ENCODE measurements at places on chromosomes 7 and 10. TPM values are rescaled to one million over a fixed set of nuclear protein-coding genes. Genes with fewer than 3 reads are reported as not detected.

ITIH2 gene
- total RNA-seq, result not detected

DNAJC12 gene
- total RNA-seq, result 0.96 TPM

CYP2C19 gene
- total RNA-seq, result not detected

CTAGE8 gene
- total RNA-seq, result 4.3 TPM

TEX47 gene
- not detected for total RNA-seq

NODAL gene
- not detected for total RNA-seq

LRIT1 gene
- total RNA-seq, result not detected

CACNB2 gene
- 0.48 TPM for total RNA-seq

ADAM22 gene
- 7.5 TPM for total RNA-seq

DNA sequence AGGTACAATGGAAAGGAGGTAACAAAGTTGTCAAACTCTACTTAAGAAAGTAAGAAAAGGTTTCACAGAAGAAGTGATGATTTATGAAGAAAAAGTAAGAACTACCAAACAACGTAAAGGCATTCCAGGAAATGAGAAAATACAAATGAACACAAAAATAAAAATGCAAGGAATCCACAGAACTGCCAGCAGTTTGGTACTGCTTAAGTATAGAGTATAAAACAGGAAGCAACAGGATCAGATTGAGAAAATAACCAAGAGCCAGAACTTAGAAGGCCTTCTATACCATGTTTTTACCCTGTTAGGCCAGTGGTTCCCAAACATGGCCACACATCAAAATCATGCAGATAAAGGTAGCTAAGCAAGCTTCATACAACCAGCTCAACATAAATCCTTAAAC, 9.2 kb downstream of the NDUFA5 start:
- H3K36me3 ChIP-seq, result no peaks in the 10 kb centered on the region
- H3K4me1 ChIP-seq, result no peaks in the 10 kb centered on the region
- DNase-seq, result no peak
- H3K4me3 ChIP-seq, result no peak overlapping the region
- no peak overlapping the region for H3K27ac ChIP-seq

GRCh38 chr7:157432957-157433576, 96.3 kb downstream of the DNAJB6 start:
- H3K36me3 ChIP-seq, result no peaks in the 10 kb centered on the region
- no peaks in the 10 kb centered on the region for H3K27me3 ChIP-seq
- peak overlapping the region; percentile 25 for H3K4me3 ChIP-seq
- peak; percentile 51 for DNase-seq

- H3K36me3 ChIP-seq, result no peaks in the 10 kb centered on the region
- no peak for DNase-seq
- no peaks in the 10 kb centered on the region for H3K27me3 ChIP-seq
- H3K4me3 ChIP-seq, result no peak overlapping the region
These were observed 125.7 kb downstream of the RGS10 start for GRCh38 chr10:119416855-119417254.

DNA sequence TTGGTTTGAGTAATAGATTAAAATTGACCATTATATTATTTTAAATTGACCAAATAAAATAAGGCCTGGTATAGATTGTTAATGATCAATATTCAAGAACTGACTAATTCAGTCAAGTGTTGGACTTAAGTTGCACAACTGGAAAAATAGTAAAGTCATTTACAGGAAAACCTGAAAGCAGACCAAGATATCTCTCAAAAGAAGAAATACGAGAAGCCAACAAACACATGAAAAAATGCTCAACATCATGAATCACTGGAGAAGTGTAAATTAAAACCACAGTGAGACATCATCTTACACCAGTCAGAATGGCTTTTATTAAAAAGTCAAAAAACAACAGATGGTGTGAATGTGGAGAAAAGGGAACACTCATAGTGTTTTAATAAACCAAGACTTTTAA, 80.4 kb upstream of the MALRD1 start:
- H3K4me3 ChIP-seq, result no peak overlapping the region
- H3K36me3 ChIP-seq, result no peaks in the 10 kb centered on the region
- H3K4me1 ChIP-seq, result no peaks in the 10 kb centered on the region
- H3K27me3 ChIP-seq, result no peaks in the 10 kb centered on the region
- DNase-seq, result no peak

DNA sequence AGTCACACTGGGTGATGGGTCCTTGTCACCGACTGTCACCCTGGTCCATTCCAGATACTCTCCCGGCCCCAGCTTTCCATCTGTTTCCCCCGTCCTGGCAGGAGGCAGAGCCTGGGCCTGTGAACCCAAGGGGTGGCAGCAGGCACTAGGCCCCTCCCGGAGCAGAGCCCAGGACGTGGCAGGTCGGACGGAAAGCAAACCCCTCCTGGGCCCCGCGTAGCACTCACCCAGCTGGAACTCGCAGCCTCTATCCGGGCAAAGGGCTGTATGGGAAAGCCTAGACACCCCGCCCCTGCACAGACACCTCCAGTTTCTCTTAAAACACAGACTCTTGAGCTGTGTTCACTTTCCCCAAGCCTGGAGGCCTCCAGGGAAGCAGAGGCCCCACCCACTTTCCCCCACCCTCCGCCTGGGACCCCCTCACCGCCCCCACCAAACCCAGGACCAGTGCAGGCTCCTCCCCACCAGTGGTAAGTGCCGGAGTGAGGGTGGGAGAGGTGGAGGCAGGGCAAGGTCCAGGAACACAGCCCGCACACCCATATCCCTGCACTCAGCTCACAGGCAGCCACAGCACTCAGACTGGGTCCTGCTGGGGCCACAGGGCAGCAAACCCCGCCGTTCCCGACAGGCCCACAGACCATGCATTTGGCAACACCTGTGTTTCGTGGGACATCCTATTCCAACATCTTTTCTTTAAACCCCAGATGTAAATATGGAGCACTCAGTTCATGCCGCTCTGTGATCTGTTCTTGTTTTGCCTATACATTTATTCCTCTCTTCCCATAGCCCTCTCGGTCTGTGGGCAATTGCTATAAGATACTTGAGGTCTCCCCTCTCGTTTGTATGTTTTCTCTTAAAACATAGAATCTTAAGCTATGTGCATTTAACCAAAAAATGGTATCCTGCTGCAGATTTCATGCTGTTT, 98.2 kb upstream of the PDGFA start:
- no peaks in the 10 kb centered on the region for H3K27me3 ChIP-seq
- no peaks in the 10 kb centered on the region for H3K36me3 ChIP-seq
- DNase-seq, result no peak
- H3K4me3 ChIP-seq, result no peak overlapping the region
- no peaks in the 10 kb centered on the region for H3K4me1 ChIP-seq

DNA sequence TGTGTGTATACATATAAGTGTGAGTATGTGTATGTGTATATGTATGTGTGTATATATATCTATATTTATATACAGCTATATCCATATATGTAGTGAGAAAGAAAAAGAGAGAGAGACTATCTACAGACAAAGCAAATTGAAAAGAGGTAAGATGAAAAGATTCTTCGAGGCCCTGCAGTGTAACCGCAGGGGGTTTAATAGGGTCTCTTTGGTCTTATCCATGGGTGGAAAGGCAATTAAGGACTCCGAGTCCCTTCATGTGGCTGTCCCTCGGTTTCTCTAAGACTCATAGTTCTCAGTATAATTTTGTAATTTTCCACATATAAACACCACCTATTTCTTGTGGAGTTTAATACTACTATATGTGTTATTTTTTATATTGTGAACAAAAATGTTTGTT, 50.6 kb upstream of the JAZF1 start:
- H3K4me1 ChIP-seq, result no peaks in the 10 kb centered on the region
- H3K36me3 ChIP-seq, result no peaks in the 10 kb centered on the region
- no peak overlapping the region for H3K27ac ChIP-seq
- DNase-seq, result no peak

GRCh38 chr7:44999245-45000092, 532 bp upstream of the CCM2 start:
- no peaks in the 10 kb centered on the region for H3K27me3 ChIP-seq
- no peaks in the 10 kb centered on the region for H3K36me3 ChIP-seq
- H3K4me3 ChIP-seq, result peak overlapping the region; percentile 65
- DNase-seq, result peak; percentile 99
- H3K27ac ChIP-seq, result peak overlapping the region; percentile 93

DNA sequence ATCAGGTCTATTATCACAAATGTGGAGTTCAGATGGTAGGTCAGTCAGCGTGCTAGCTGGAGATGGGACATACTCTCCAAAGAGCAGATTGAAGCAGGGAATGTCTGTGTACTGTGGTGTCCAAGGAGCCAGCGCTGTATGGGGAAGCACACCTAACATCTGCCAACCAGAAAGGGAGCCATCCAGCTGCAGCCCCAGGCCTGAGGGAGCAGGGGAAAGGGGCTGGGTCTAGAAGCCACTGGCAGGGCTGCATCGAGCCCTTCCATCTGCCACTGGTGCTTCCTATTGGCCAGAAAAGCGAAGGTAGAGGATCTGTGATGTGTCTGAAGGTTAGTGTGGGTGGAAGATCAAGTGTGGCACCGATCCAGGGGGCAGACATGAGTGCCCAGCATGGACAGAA, 8.0 kb upstream of the RAMP3 start:
- no peaks in the 10 kb centered on the region for H3K4me1 ChIP-seq
- no peak for DNase-seq
- no peaks in the 10 kb centered on the region for H3K36me3 ChIP-seq
- no peaks in the 10 kb centered on the region for H3K27me3 ChIP-seq
- no peak overlapping the region for H3K4me3 ChIP-seq

- H3K27me3 ChIP-seq, result no peaks in the 10 kb centered on the region
- H3K36me3 ChIP-seq, result no peaks in the 10 kb centered on the region
These were observed 719.8 kb downstream of the ANKRD7 start for GRCh38 chr7:118944271-118944670.

- H3K27me3 ChIP-seq, result no peaks in the 10 kb centered on the region
- no peak for DNase-seq
- H3K4me3 ChIP-seq, result no peak overlapping the region
- H3K36me3 ChIP-seq, result no peaks in the 10 kb centered on the region
- peaks cover 59% of the 10 kb centered on the region for H3K4me1 ChIP-seq
- H3K27ac ChIP-seq, result peak overlapping the region; percentile 86
These were observed 12.3 kb downstream of the CREB3L2 start for GRCh38 chr7:137989590-137989989.

GRCh38 chr7:87148332-87148955, 3.8 kb upstream of the DMTF1 start:
- H3K36me3 ChIP-seq, result no peaks in the 10 kb centered on the region
- no peak overlapping the region for H3K4me3 ChIP-seq
- H3K4me1 ChIP-seq, result no peaks in the 10 kb centered on the region
- no peak for DNase-seq
- H3K27me3 ChIP-seq, result no peaks in the 10 kb centered on the region

DNA sequence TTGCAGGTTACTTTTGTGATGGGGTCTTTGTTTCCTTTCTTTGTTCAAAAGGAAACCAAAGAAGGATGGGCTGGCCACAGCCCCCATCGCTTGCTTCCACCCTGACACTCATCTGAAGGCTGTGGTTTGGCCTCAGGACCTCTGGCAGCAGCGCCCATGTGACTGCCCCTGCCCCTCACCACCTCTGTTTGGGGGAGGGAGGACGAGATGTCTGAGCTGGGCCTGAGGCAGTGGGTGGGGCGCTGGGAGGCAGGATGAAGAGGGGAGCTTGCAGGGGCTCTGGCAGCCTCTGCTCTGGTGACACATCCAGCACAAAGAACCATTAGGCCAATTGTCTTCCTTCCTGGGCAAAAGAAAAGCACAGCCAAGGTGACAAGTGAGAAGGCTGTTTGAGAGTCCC, 15.9 kb upstream of the CHST15 start:
- H3K27me3 ChIP-seq, result no peaks in the 10 kb centered on the region
- no peak overlapping the region for H3K4me3 ChIP-seq
- H3K4me1 ChIP-seq, result no peaks in the 10 kb centered on the region
- no peak overlapping the region for H3K27ac ChIP-seq
- DNase-seq, result no peak

GRCh38 chr7:276230-276835, 13.6 kb upstream of the FOXL3 start:
- no peaks in the 10 kb centered on the region for H3K4me1 ChIP-seq
- no peaks in the 10 kb centered on the region for H3K27me3 ChIP-seq
- H3K36me3 ChIP-seq, result no peaks in the 10 kb centered on the region
- H3K4me3 ChIP-seq, result no peak overlapping the region
- no peak overlapping the region for H3K27ac ChIP-seq
- DNase-seq, result no peak

- H3K36me3 ChIP-seq, result no peaks in the 10 kb centered on the region
- no peaks in the 10 kb centered on the region for H3K27me3 ChIP-seq
- no peak overlapping the region for H3K4me3 ChIP-seq
- no peaks in the 10 kb centered on the region for H3K4me1 ChIP-seq
These were observed 22.4 kb upstream of the ODAD2 start for GRCh38 chr10:28020993-28021982.

GRCh38 chr7:99252166-99252895, 20.3 kb upstream of the MYH16 start:
- H3K4me3 ChIP-seq, result no peak overlapping the region
- H3K27me3 ChIP-seq, result no peaks in the 10 kb centered on the region
- H3K4me1 ChIP-seq, result no peaks in the 10 kb centered on the region
- no peak overlapping the region for H3K27ac ChIP-seq

GRCh38 chr10:33273295-33274002, 61.0 kb downstream of the NRP1 start:
- H3K27ac ChIP-seq, result peak overlapping the region; percentile 29
- peaks cover 5% of the 10 kb centered on the region for H3K4me1 ChIP-seq
- peak overlapping the region; percentile 16 for H3K4me3 ChIP-seq
- peak; percentile 81 for DNase-seq
- no peaks in the 10 kb centered on the region for H3K27me3 ChIP-seq
- H3K36me3 ChIP-seq, result no peaks in the 10 kb centered on the region

GRCh38 chr7:147249956-147250355, 1133.4 kb downstream of the CNTNAP2 start:
- no peaks in the 10 kb centered on the region for H3K27me3 ChIP-seq
- H3K36me3 ChIP-seq, result no peaks in the 10 kb centered on the region
- H3K4me1 ChIP-seq, result no peaks in the 10 kb centered on the region
- DNase-seq, result no peak
- no peak overlapping the region for H3K27ac ChIP-seq

GRCh38 chr7:92841192-92841591, 4.8 kb upstream of the CDK6 start:
- H3K27ac ChIP-seq, result no peak overlapping the region
- H3K27me3 ChIP-seq, result no peaks in the 10 kb centered on the region
- DNase-seq, result no peak
- no peaks in the 10 kb centered on the region for H3K4me1 ChIP-seq
- H3K36me3 ChIP-seq, result no peaks in the 10 kb centered on the region

DNA sequence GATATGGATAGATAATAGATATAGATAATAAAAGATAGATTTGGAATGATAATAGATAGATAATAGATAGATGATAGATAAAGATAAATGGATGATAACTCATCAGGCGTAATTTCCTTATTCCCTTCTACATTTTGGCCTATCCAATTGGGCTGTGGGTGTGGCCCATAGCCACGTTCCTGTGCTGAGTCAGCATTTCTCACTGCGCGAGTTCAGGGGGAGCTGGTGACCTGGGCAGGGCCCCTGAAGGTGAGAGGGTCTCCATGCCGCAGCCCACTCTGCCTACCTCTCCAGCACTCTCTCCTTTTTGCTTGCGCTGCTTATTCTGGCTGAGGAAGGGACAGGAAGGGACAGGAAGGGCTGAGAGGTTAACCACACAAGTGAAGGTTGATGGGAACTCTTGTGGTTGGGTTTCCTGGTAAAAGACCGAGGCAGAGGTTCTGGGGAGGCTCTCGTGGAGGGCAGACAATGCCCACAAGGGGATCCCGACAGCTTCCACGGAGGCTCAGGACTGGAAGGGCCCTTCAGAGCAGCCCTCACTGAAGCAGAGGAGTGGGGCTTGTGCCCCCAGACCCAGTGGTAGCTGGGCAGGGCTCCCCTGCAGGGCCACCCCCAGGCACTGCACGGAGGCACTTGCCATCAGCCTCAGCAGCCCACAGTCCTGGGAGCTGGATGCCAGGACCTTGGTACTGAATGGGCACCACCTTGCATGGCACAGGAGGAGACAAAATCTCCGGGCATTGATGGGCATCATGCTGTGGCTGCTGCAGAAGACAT, 247.3 kb upstream of the PITRM1 start:
- H3K27me3 ChIP-seq, result no peaks in the 10 kb centered on the region
- no peaks in the 10 kb centered on the region for H3K4me1 ChIP-seq
- H3K27ac ChIP-seq, result no peak overlapping the region
- DNase-seq, result no peak
- H3K4me3 ChIP-seq, result no peak overlapping the region

All from breast epithelium (tissue), 4 donors.